ENCODE measurements at places on chromosomes 2 and 18.

- DNase-seq = no peak
These were observed 343.9 kb downstream of the DYSF start for GRCh38 chr2:71797035-71797810.

DNA sequence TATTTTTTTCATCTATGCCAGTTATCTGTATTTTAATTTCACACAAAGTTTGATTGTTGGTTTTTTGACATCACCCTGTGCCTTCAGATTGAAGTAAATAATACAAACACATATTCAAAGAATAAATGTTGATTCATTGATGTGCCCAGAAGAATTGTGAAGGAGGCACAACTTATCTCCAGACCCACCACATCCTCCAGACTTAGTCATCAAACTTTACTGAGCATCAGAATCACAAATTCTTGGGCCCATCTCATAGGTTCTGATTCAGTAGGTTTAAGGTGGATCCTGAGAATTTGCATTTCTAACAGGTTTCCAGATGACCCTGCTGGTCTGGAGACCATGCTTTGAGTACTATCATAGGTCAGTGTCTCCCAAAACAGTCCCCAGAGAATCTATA is 82.8 kb upstream of the PIK3C3 start:
- DNase-seq = no peak

- no peak for DNase-seq
These were observed 116.6 kb downstream of the PRPF40A start for GRCh38 chr2:152600697-152601096.

GRCh38 chr18:52963481-52963880 is 623.5 kb downstream of the DCC start:
- DNase-seq = no peak

DNA sequence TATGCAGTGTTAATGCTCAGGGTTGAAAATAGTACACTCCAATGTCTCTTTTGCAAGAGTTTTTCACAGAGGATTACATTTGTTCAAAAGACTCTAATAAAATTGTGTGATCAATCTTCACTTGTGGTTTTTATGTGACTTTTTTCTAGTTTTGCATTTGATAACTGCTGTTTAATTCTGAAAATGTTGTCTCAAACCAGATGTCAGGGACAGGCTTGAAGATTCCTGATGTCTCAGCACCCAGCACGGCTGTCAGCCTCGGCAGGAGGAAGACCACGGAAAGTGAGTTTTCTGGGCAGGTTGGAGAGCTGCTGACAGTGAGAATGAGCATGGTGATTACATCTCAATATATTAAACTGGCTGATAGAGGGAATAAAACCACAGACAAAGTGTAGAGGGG is 9.1 kb downstream of the SOX11 start:
- DNase-seq = no peak

- no peak for DNase-seq
These were observed 19.0 kb upstream of the SAG start for GRCh38 chr2:233288663-233289062.

- DNase-seq = no peak
These were observed 149.9 kb upstream of the TTC39C start for GRCh38 chr18:23864624-23865023.

DNA sequence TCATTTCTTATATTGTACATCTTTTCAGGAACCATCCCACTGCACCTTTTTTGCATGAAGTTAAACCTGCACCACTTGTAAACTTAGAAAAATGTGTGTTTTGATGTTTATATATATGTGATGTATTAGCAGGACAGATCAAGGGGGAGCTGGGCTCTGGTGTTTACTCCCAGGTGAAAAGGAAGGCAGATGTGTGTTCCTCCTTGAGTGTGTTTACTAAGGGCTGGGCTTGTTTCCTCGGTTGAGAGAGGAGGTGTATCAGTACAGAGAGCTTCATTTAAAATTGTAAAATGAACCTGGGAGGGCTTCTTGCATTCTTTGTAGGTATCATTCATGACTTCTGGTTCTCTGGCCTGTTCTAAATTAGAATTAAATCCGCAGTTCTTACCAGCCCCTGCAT is 14.8 kb downstream of the LPIN1 start:
- DNase-seq = no peak

- DNase-seq = no peak
These were observed 487.9 kb downstream of the STK39 start for GRCh38 chr2:167759531-167759930.

- DNase-seq = no peak
These were observed 484.1 kb downstream of the FBXO15 start for GRCh38 chr18:73663581-73663980.
